H9 (cell line): ENCODE measurements at places on chromosomes 11 and 22.

DNA sequence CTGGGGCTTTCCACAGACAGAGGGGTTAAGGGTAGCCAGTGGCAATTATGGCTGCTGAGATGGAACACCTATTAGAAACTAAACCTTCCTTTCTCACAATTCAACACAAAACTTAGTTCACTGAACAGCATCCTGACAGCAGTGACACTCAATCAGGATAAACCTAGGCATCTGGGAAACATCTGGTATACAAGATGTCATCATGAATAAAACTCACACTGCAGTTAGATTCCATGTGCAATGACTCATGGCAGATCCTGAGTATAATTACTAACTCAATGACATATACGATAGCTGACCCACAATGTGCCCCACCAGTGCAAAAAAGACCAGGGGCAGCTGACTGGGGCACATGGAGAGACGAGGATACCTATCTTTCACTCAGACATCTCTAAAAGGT is 17.7 kb downstream of the RBFOX2 start:
- DNase-seq, result no peak

- DNase-seq, result peak; percentile 68
Observed at GRCh38 chr11:32893343-32894148, 935 bp downstream of the QSER1 start.

DNA sequence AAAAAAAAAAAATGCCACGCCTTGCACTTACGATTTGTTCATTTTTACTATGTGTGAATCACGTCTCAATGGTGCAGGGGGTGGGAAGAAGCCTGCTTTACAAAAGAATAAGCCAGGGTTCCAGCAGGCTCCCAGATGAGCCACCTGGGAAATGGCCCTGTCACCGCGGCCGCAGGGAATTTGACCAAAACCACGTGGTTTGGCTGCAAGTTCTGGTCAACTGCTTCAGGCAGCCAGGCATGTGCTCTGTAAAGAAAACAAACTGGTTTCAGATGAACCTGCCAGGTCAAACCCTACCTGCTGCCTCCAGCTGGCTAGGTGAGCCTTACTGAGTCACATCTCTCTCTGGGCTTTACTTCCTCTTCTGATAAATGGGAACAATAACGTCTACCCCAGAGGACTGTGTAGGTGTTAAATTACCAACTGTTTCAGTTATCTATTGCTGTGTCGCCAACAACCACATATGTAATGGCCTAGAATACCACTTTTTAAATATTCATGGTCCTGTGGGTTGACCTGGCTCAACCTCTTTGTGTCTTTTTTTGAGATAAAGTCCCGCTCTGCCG is 30.5 kb upstream of the GCAT start:
- DNase-seq, result no peak

GRCh38 chr11:45599161-45599943 is 66.1 kb downstream of the CHST1 start:
- no peak for DNase-seq

DNA sequence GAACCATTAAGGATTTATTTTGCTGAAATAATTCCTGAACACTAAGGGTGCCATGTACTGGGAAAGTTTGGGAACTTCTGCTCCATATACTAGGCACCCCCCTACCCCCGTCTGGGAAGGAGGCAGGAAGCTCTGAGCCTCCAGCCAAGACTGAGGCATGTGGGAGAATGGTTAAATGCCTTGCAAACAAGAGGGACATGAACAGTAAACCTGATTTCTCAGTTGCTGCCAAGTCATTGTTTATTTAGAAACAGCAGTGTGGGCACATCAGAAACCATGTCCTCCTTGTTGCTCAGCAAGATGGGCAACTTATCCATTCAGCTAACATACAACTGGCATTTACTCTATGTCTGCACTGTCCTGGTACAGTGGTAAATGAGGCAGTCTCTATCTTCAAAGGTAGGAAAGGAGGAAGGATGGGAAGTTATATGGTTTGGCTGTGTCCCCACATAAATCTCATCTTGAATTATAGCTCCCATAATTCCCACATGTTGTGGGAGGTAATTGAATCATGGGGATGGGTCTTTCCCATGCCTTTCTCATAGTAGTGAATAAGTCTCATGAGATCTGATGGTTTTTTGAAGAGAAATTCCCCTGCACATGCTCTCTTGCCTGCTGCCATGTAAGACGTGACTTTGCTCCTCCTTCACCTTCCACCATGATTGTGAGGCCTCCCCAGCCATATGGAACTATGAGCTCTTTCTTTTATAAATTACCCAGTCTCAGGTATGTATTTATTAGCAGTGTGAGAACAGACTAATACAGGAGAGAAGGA is 459.1 kb downstream of the MIAT start:
- no peak for DNase-seq

DNA sequence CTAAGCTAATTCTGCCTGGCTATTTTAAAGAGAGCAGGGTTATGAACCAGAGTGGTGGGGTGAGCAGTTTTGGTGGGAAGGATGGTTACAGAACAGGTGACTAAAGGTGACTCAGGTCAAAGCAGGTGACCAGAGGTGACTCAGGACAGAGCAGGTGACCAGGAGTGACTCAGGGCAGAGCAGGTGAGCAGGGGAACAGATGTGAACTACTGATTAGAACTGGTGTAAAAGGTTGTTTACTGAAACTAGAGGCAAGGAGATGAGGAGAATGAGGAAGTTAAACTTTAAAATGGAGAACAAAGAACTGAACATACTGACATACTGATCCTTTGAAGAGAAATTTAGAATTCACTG is 15.4 kb upstream of the HYLS1 start:
- DNase-seq, result no peak

DNA sequence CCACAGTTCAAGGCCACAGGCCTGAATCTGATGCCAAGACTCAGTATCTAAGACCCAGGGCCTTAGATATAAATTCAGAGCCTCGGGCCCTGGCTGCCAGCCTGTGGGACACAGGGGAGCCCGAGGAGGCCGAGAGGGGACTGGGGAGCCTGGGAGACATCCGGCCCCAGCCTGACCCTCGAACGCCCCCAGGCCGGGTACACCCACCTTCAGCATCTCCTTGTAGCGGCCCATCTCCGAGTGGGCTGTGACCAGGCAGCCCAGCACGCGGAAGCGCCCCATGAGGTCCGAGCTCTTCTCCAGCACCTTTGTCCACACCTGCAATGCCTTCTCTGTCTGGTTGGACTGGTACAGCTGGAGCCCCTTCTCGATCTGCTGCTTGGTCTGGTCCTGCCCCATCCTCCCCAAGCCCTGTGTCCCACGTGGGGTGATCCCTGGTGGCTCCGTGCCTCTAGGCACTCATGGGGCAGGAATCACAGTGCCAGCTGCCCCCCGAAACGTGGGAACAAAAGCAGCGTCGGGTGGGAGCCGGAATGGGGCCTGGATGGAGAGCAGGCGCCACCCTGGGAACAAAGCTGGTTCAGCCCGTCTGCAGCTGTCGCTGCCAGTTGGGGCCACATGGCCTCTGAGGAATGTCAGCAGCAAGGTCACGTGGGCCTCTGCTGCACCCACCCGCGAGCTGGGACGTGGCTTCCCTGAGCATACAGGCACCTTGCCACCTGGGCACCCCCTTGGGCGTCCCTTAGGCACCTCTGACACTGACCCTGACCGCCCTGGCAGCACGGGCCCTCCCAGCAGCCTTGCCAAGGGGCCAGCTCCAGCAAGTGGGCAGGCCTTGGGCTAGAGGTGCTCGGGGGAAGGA is at the start of gene RAPSN:
Gene RAPSN (minus strand): TSS at position 571 of the 862 bp plus-strand sequence. CDS start 172 bp downstream, at position 399.
- no peak for DNase-seq

- no peak for DNase-seq
Observed at GRCh38 chr22:47292546-47293320, 530.3 kb downstream of the TBC1D22A start.

- no peak for DNase-seq
Observed at GRCh38 chr11:28962502-28962901, 854.3 kb downstream of the METTL15 start.

- peak; percentile 76 for DNase-seq
Observed at GRCh38 chr11:117876341-117877119, at the start of gene FXYD6. Gene FXYD6, minus strand, starts transcription at chr11:117876658. Its CDS starts 33,882 bp downstream, at chr11:117842776.

- DNase-seq, result no peak
Observed at GRCh38 chr11:28521075-28521474, 412.9 kb downstream of the METTL15 start.

GRCh38 chr11:118171269-118172062 is 5.0 kb downstream of the SCN2B start:
- DNase-seq, result peak; percentile 83

- DNase-seq, result no peak
Observed at GRCh38 chr22:23891726-23892125, 2.5 kb upstream of the MIF start.

- no peak for DNase-seq
Observed at GRCh38 chr22:20970939-20971657, 4.0 kb downstream of the AIFM3 start.

- DNase-seq, result no peak
Observed at GRCh38 chr11:36215693-36216060, 73.5 kb downstream of the COMMD9 start.

- DNase-seq, result peak; percentile 62
Observed at GRCh38 chr11:61041755-61042518, 60.4 kb upstream of the CD5 start.

GRCh38 chr11:57513911-57514537 is 1.5 kb downstream of the SLC43A1 start:
- peak; percentile 57 for DNase-seq

DNA sequence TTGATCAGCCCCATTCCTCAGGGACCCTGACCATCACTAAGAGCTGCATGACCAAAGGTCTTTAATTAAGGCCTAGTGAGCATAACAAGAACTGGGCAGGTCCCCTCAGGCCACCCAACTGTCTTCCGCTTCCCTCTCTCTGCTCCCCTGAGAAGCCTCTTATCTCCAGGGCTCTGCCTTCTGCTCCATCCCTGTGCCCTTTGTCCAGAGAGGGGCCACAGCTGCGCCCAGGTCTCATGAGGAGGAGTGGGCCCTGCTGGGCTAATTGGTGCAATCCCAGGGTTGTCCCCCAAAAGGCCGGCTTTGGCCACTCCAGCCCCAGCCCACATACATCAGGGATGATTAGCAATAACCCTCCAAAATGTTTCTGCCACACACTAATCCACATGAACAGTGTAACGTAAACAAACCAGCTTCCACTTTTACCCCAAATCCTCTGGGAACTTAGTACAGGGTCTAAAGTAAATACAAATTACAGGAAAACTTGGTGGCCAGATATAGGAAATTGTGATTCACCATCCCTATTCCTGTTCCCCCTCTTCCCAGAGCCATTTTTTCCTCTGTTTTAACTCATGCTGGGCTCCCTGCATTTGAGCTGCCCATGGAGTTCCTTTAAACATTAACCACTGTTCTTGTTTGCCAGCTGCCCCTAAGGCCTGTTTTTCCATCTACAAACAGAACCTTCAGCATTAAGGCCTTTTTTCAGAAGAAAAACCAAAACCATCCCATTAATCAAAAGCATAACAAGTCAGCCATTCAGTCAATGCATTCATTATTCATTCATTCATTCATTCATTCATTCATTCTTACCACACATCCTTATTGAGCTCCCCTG is 34.6 kb upstream of the CAVIN3 start:
- no peak for DNase-seq

DNA sequence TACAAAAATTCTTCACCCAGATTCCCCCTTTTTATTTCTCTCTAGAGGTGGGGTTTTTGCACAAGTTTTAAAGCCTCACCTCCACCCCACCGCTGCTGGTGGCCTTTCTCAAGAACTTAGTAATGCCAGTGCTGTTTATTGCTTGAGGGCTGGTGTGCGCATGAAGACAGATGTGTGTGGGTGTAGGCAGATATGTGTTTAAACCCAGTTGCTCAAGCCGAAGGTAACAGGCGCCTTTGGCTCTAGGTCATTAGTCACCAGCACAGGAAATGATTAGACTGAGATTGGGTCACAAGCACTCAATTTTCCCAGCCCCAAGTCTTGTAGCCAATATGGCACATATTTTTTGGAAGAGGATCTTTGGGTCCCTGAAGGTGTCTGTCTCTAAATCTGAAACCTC is 2.7 kb upstream of the CLMP start:
- no peak for DNase-seq

DNA sequence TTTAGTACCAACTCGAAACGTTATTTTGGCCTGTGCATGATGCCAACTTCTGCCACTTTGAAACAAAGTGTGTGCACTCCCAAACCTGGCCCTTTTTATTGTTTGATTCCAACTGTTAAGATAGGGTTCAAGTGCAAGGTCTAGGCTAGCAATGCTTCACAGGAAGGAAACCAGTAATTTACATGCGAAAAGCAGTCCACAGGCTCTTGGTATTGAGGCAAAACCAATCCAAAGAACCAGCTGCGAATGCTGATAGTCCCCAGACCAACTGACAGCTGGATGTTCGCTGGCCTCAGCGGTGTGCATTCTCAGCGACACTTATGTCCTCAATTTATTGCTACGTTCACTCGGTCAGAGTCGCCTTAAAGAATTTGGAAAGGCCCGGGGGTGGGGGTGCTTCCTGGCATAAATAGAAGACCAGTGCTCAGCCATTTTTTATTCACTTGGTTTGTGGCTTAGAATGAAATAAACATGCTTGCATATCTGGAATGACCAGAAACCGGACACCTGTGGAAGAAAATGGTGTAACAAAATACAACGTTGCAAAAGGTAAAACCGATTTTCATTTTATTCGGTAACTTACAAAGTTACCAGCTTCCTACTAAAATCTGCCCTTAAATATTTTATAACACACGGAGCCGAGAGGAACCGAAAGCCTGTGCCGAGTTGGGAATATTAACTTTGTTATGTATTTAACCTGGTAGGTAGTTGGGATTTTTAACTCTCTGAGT is 1.6 kb downstream of the CPT1A start:
- DNase-seq, result peak; percentile 62

- DNase-seq, result peak; percentile 57
Observed at GRCh38 chr11:1832920-1833295, 1.9 kb upstream of the SYT8 start.

DNA sequence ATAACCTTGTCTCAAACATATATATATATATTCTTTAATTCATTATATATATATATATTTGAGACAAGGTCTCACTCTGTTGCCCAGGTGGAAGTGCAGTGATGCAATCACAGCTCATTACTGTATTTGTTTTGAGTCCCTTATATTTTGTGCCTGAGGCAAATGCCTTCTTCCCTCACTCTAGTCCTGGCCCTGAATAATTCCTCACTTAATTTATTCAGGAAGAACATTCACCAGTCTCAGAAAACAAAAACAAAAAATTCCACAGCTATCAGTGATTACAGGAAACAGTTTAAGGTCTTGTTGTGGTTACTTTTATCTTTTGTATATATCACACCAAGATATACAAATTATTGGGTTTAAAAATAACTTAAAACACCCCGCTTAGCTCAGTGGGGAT is 155.7 kb downstream of the CWF19L2 start:
- no peak for DNase-seq

GRCh38 chr22:29032584-29032983 is 29.0 kb downstream of the C22orf31 start:
- DNase-seq, result no peak
